ENCODE measurements at places on chromosomes 3 and 15. TPM values are rescaled to one million over a fixed set of nuclear protein-coding genes. Genes with fewer than 3 reads are reported as not detected.

DNA sequence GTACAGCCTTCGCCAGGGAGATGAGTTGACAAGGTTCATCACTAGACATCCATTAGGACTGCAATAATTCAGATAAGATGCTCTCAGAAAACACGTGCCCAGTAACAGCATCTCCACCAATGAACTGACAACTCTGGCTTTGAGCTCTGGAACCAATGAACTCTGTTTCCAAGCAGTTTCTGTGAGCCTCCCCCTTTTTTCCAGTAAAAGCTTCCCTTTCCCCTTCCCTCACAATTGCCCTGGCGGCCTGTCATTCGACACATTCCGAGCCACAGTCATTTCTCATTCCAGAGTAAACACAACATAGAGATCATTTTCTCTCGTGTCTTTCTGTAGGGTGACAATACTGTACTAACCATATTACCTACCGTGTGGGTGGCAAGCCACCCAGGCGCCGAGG is 3.6 kb downstream of the PLA2G4D start:
- H3K4me3 ChIP-seq = no peak overlapping the region
- no peak for DNase-seq
- no peaks in the 10 kb centered on the region for H3K36me3 ChIP-seq
- H3K27ac ChIP-seq = no peak overlapping the region
- H3K4me1 ChIP-seq = peaks cover 8% of the 10 kb centered on the region

DNA sequence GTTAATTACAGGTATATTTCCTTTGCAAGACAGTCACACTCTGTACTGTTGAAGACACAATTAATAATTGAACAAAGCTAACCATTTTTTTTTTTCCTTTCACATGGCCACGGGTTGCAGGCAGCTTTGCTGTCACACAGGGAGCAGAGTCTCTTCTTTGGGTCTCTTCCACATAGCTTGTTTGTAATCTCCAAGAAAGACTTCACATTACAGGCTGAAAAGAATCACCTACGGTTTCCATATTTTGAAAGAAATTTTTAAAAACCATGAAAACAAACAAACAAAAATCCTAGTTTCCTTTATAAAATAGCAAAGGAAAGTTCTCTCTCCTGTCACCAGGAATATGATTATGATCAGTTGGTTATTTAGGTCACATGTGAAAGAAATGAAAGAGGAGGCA is 392.6 kb downstream of the GAP43 start:
- H3K27me3 ChIP-seq = no peaks in the 10 kb centered on the region
- no peak for DNase-seq
- no peak overlapping the region for H3K27ac ChIP-seq
- H3K4me1 ChIP-seq = no peaks in the 10 kb centered on the region

- H3K27me3 ChIP-seq = peaks cover 4% of the 10 kb centered on the region
- no peak for DNase-seq
- H3K36me3 ChIP-seq = no peaks in the 10 kb centered on the region
- peaks cover 10% of the 10 kb centered on the region for H3K4me1 ChIP-seq
- H3K27ac ChIP-seq = no peak overlapping the region
Observed at GRCh38 chr3:72162649-72163184, 377.8 kb upstream of the PROK2 start.

The PLCD1 gene
- total RNA-seq = 30.1 TPM

The TNIK gene
- 38.3 TPM for total RNA-seq

The LMCD1 gene
- total RNA-seq = 12.5 TPM

The ZMAT3 gene
- total RNA-seq = 28.8 TPM

Data from spinal cord (tissue), 10 donors.